Endothelial cell (in vitro differentiated cells): ENCODE measurements at places on chromosomes 2 and 18.

DNA sequence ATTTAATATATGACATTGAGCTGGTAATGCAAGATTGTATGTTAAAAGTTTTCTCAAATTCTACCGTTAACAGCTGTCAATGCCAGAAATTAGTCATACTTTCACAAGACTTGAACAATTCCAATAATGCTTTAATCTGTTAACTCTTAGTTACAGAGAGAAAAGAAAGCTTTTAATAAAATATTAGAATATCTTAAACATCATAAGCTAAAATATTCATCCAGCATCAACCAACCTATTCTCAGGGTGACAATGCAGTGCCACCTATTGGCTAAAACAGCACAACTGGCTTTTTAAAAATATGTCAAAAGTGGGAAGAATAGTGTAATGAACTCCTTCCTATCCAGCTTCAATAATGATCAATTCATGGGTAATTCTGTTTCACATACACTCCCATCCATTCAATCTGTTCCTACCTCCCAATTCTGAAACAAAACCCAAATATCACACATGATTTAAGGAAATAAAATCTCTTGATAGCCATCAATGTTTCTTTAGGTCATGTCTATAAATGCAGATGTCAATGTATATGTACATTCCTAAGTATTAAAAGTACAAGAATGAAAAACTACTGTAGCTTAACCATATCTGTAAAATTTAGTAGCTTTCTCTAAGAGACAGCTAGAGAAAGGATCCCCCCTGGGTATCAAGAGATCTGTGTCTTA, 79.8 kb upstream of the CCDC141 start:
- DNase-seq, result no peak

- DNase-seq, result no peak
Observed at GRCh38 chr2:118065921-118066511, 22.3 kb upstream of the INSIG2 start.

DNA sequence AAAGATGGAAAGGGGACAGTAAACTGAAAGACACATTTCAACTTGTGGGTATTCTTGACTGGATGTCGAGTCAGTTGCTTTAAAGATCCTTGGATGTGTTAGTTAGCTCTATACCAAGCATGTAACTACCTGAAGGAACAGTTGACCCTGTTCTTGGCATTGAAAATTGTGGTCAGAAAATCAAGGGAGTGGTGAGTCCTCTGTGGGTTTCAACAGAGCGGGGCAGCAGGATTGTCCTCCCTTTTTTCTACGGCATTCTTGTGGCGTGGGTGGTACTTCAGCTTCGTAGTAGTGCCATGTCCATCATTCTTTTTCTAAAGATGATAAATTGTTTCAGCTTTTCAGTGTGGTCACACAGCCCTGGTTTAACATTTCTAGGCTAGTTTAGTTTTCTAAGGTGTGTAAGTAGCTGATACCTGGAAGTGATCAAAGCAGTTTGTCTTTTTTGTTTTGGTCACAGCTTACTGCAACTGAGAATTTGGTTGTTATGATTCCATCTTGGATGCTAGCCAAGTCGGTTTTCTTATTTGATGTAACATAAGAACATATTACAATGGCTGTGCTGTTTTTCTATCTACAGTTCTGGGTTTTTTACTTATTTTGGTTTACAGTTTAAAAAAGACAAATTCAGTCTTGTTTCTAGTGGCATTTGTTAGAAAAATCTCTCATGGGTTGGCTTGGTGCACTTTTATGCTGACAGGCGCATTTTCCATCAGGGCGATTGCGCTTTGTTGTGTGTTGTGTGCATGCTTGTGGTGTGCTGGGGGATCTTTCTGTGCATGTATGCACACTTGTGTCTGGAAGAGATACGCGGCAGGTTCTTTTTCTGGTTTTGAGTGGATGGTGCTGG, 84.7 kb downstream of the ZNF407 start:
- DNase-seq, result no peak

DNA sequence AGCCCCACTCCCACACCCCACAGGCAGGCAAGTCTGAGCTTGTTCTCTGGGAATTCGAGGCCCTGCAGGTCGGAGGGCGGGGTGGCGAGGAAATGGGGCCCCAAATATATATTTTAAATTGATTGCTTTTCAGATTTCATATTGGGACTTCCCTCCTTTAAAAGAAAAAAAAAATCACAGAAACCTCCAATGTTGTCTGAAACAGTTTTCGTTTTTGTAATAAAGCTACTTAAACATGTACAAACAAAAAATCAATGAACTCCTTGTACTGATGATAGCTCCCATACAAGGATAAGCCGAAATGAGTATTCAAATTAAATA, 21.5 kb downstream of the THNSL2 start:
- no peak for DNase-seq

- no peak for DNase-seq
Observed at GRCh38 chr2:44999540-44999939, 9.7 kb downstream of the SIX2 start.

DNA sequence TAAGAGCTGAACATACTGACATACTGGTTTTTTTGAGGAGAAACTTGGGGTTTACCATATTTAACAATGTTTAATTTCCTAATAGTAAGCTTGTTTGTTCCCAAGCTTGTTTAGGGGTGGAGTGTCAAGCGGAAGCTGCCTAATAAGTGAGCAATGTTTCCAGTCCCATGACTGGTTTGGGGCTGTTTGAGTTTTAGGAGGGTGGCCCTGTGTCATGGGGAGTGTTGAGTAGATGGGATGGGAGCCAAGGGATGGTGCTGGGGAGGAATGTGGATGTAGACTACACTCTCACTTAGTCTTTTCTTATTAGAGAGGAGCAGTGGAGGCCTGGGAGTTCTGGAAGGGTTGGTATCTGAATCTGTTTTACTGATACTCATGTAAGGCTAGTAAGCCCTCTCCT, 128.5 kb downstream of the TANC1 start:
- DNase-seq, result no peak

DNA sequence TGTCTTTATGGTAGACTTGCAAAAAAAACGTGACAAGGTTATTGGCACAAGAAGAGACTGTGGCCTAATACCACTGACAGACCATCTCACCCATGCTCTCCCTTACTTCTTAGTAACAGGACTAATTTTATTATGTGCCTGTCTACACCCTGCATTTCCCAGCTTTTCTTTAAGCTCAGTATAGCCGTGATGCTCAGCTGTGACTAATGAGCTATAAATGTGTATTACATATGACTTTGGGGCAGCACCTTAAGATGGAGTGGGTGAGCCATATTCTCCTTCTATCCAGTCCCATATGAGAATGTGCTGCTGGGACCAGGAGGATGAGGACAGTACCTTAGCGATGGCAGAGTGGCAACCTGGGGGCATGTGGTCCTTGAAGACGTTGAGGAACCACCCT, 293.5 kb downstream of the RNF144A start:
- DNase-seq, result no peak

DNA sequence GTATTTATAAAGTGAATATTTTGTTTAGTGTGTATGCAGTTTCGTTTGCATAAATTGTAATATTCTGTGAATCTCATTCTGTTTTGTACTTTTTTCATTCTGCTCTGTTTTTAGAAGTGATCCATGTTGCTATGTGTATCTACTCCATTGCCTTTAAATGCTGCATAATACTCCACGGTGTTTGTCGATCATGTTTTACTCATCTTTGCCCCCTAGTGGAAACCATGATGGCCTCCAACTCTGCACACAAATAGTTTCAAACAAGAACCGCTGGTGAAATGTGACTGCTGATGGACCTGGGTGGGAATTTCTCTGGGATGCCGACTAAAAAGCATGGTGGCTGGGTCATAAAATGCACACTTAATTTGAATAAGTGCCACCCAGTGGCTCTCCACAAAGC, 32.0 kb upstream of the SKOR2 start:
- peak; percentile 15 for DNase-seq

DNA sequence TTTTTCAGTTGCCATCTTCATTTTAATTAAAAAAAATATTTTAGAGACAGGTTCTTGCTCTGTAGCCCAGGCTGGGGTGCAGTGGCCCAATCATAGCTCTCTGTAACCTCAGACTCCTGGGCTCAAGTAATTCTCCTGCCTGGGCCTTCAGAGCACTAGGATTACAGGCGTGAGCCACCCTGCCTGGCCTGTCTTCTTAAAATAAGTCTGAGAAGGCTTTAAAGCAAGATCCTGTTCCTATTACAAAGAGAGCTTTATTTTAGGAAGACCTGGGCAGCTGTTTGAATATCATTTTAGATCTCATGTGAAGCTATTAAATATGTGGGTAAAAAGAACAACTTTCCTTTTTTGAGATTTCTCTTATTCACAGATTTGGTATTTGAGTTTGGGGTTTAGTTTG, 1.5 kb downstream of the FAM228A start:
- no peak for DNase-seq

DNA sequence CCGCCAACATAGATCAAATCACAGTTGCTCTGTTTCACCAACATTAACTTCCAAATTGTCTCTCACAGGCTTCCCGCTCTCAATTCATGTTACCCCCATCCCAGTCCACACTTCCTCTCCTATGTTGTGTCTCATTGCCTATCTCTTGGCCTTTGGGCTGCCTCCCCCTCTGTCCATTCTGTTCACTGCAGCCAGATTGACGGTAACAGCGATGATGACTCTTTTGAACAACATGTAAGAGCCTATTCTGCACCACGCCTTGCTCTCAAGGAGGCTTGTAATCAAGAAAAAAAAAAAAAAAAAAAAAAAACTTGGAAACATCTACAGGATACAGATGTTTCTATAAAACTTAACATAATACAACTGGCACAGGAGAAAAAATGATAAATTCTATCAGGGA, 77.3 kb upstream of the RMDN2 start:
- no peak for DNase-seq

DNA sequence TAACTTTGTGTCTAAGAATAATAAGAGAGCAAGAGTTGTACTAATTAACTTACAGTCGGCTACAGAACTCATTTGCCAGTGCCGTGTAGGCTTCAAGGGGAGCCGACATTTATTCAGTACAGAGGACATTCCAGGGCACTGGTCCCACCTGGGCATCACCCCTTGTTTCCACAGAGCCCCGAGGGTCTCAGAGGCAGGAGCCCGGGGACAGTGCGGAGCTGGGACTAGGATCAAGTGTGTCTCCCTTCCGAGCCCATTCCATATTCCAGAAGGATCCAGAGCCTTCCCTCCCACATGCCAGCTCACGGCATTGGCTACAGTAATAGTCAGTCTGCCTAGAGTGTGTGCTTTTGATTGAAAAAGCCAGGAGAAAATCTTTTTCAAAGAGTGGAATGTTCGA, 71.5 kb upstream of the CTDP1 start:
- DNase-seq, result no peak

- DNase-seq, result no peak
Observed at GRCh38 chr2:152791979-152792378, 73.6 kb downstream of the ARL6IP6 start.

DNA sequence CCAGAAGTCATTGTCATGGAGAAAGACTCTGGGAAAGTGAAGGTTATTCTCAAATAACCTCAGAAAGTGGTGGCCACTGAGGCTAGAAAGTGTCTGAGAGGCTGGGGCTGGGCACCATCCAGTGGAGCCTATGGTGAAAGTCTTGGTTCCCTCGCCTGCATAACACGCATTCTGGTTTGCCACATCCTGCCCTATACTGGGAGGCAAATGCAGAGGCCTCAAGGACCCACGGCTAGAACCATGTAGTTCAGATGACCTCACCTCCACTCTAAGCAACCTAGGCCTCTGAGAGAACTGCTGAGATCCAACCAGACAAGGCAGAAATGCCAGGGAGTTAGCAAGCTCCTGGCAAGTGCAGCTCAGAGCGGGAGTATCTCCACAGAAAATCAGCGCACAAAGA, 5.1 kb downstream of the ITGB6 start:
- DNase-seq, result no peak

- DNase-seq, result no peak
Observed at GRCh38 chr18:3725115-3725514, 275.1 kb downstream of the TGIF1 start.

DNA sequence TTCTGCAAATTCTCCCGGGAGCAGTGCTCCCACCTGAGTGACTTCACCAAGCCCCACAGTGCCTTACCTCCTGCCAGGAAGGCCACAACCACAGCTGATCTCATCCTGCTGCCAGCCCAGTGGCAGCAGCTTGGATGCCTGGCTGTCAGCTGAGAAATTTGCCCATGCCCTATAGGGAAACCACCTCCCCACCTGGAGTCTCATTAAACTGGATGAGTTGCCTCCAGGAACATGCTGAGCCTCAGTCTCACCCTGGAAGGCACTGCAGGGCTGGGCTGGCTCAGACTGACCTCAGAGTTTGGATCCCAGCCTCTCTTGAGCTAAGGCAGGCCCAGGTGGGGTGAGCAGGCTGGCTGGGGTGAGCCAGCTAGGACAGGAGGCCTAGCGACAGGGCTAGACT, 23.3 kb downstream of the REEP1 start:
- no peak for DNase-seq

GRCh38 chr2:217915706-217916105, 87.1 kb downstream of the TNS1 start:
- DNase-seq, result no peak

GRCh38 chr2:104836841-104837240, 17.1 kb upstream of the POU3F3 start:
- no peak for DNase-seq

DNA sequence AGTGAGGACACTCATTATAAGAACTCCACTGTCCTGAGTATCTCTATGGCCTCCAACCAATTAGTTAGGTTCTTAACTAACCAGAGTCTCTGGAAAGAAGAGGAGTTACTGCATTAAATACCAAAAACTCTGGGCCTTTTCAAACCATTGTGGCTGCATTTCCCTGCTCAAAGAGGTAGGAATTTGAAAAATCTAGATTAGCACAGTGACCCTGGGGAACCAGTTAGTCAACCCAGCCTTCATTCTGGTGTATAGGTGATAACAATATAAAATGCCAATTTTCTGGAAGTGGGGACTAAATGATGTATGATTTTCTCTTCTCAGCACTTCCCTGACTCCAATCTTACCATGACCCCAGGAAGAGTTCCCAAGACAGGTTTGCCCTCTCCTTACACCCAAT, 287.8 kb upstream of the SETBP1 start:
- DNase-seq, result no peak

DNA sequence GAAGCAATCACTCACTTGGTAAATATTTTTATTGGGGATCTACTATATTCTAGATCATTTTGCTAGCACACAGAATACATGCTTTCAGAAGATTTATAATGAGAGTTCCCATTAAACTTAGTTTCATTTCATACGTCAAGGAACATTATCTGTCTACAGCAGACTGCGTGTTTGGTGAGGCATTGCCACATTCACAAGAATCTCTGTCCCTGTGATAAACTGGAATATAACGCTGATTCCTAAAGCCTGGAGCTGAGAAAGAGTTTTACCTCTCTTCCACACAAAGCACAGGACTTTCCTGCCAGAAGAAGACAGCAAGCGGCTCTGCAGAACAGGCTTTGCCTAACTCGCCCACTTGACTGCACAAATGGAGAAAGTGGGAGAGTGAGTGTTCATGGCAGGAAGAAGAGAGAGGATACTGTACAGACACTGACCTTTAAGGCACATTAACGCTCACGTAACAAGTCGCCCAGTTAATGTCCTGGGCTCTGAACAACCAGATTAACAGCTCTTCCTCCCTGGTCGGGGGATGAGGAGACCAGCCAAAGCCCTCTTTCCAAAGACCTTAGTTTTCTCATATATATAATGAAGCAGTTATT, 356.2 kb downstream of the GPD2 start:
- no peak for DNase-seq

- no peak for DNase-seq
Observed at GRCh38 chr2:127080938-127081755, 25.8 kb downstream of the BIN1 start.

- no peak for DNase-seq
Observed at GRCh38 chr18:80145196-80145804, 36.2 kb downstream of the ADNP2 start.
